ENCODE measurements at places on chromosomes 16 and 17.

DNA sequence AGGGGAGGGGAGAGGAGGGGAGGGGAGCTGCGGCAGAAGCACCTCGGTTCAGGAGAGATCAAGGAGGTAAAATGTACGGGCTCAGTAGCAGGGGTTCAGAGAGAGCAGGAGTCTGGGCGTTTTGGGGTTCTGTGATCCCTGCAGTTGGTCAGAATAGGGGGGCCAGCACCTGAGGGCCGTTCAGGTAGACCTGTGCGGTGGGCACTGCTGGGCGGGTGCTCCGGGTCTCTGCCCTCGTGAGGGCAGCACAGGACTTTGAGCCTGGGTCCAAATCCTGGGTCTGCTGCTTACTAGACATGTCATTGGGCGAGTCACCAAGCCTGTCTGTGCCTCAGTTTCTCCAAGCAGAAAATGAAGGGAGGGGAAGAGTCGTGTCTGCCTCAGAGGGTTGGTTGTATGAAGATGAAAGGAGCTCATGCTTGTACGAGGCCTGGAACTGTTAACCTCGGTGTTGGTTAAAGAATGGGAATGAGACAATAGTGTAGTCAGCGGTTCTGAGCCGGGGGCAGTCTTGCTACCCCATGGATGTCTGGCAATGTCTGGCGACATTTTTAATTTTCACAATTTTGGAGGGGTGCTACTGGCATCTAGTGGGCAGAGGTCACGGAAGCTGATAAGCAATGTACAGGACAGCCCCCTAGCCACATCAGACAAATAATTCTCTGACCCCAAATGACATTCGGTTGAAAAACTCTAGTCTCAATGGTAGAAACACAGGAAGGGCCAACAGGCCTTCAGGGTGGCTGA lies 35.4 kb downstream of the OR1D5 start:
- DNase-seq = no peak

GRCh38 chr17:79374087-79374689 lies 236.7 kb downstream of the RBFOX3 start:
- no peak for DNase-seq

- DNase-seq = peak; percentile 11
Observed at GRCh38 chr17:75514299-75514918, 928 bp downstream of the CASKIN2 start.

GRCh38 chr17:45873728-45874127 lies 20.6 kb upstream of the MAPT start:
- DNase-seq = no peak

DNA sequence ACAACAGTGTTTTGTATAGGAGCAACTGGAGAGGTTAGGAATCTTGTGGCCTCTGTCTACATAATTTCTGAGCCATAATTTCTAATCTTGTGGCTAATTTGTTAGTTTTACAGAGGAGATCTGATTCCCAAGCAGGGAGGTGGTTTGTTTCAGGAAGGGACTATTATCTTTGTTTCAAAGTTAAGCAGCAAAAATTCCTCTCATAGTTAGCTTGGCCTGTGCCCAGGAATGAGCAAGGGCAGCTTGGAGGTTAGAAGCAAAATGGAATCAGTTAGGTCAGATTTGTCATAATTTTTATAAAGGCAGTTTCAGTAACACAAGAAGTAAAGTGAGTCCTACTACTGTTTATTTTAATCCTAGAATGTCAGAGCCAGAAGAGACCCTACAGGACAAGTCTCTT lies 2.0 kb upstream of the RDM1 start:
- no peak for DNase-seq

DNA sequence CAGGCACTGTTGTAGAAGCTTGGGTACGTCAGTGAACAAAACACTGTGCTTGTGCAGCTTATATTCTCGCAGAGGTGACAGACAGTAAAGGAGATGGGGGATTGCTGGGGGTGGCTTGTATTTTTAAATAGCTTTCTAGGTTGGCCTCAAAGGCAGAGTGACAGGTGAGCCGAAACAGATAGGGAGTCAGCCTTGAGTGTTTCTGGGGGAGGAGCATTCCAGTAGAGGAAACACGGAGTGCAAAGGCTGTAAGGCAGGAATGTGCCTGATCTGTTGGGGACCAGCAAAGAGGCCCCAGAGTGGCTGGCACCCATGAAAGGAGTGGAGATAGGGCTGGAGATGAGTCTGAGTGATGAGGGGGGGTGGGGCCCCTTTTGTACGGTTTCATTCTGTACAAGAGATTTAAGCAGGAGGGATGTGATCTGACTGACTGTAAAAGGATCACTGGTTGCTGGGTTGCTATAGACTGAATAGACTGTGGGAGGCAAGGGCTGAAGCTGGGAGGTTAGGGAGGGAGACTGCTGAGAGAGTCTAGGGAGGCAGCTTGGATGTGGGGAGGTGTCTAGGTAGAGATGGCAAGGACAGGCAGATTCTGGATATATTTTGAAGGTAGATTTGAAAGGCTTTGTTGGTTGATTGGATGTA lies 15.2 kb downstream of the NUP93 start:
- no peak for DNase-seq

DNA sequence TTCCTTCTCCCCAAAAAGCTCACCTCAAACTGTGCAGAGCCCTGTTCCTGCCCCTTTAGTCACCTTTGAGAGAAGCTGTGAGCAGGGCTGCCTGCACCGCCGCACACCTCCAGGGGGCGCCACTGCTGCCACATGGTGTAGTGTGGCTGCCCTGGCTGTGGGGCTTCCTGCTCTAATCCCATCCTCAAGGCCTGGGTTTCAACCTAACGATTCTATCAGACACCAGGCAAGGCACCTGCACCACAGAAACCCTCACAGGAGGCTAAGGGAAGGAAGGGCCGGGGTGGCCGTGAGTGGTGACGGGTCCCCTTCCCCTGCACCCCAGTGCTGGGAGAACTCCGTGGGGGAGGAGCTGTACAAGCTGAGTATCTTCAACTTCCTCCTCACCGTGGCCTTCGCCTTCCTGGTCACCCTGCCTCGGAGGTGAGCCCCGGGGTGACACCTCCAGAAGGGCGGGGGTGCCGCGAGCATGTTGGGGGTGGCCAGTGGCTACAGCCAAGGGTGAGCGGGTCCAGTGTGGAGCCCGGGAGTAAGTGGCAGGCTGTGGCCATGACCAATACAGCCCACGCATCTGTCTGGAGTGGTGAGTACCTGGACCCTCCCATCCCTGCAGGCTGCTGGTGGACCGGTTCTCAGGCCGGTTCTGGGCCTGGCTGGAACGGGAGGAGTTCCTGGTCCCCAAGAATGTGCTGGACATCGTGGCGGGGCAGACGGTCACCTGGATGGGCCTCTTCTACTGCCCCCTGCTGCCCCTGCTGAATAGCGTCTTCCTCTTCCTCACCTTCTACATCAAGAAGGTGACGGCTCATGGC lies 7.0 kb downstream of the TMC8 start:
- DNase-seq = no peak

GRCh38 chr17:47889734-47890529 lies 6.1 kb upstream of the SP2 start:
- peak; percentile 81 for DNase-seq

DNA sequence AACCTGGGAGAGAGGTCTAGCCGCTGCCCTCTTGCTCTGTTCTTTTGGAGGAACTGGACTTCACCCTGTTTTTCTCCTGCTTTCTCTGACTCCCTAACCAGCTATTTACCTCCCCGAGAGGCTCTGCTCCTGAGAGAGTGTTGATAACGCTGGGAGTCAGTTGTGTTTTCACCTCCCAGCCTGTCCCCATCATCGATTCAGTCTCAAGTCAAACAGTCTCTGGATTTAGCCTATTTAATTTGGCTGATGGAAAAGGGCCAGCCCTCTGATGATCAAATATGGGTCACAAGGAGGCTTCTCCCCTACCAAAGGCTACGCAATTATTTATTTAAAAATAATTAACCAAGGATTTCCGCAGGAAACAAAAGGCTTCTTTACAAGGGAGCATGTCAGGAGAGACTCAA lies 31.8 kb downstream of the HNF1B start:
- DNase-seq = no peak

GRCh38 chr17:80992077-80992947 lies 671 bp downstream of the CHMP6 start:
- DNase-seq = no peak

DNA sequence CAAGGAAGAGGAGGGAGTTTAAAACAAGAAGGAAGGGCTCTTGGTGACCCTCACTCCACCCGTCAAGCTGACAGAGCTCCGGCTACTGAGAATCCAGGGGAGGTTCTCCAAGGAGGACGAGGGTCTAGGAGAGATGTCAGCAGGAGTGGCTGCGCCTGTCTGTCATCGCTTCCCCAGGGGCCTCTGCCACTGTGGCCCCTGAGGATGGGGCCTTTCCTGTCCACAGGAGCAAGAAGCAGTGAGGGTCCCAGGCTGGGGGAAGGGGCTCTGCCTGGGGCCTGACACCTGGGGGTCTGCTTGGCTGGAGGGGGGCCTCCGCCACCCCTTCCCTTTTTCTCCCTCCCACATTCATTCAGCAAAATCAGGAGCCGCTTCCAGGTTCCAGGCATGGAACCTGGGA lies 66.5 kb upstream of the TNRC6C start:
- DNase-seq = no peak

GRCh38 chr16:50671644-50672260 lies 9.4 kb downstream of the SNX20 start:
- DNase-seq = peak; percentile 27

DNA sequence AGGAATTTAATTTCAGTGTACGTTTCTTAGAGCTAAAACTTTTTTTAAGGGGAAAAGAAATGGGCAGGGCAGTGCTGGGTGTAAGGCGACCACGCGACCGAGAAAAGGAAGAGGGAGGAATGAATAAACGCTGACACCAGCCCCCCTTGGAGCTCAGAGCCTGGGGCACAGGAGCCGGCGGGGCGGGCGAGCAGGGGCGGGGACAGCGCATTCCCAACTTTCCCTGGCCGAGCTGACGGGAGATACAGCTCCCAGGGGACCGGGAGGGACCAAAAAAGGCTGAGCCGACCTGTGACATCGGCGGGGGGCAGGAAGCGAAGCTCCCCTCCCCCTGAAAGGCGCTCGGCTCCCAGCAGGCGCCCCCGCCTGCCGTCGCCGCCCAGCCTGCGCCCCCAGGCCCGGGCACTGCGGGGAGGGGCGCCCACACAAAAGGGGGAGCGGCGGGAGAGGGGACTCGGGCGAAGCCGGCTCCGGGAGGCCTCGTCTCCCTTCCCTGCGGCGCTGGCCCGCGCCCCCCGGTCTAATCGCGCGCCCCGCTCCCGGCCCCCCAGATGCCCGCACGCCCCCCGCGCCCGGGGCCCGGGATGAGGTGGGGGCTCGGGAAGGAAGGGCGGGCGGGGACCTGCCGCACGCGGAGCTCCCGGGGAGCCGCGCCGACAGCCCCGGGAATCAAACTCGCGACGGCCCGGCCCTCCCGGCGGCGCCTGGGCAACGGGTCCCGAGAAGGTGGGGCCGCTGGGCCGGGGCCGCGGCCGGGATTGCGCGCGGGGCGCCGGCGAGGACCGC lies 622 bp downstream of the CUEDC1 start:
- DNase-seq = peak; percentile 59

GRCh38 chr16:84144209-84144858 lies 643 bp downstream of the HSDL1 start:
- peak; percentile 17 for DNase-seq

Measured in RKO (cell line).